Right ventricle myocardium inferior (tissue), 1 donor: ENCODE measurements at places on chromosomes 16 and 17.

DNA sequence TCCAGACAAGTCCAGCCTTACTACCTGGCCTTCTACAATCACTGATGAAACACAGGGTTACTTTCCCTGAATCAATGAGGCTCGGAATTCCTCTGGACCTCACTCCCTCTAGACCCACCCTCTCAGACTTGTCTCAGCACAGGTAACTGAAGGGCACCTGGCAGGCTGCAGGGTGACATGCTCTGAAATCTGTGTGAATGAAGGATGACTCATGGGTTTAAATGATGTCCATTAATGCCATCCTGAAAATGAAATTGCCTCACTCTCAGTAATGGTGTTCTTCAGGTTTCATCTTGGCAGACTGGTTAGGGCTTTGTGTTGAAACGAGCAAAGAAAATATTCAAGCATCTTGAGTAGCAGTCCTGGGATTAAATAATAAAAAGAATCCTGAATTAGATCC, 134.4 kb downstream of the MAF start:
- no peak for DNase-seq

DNA sequence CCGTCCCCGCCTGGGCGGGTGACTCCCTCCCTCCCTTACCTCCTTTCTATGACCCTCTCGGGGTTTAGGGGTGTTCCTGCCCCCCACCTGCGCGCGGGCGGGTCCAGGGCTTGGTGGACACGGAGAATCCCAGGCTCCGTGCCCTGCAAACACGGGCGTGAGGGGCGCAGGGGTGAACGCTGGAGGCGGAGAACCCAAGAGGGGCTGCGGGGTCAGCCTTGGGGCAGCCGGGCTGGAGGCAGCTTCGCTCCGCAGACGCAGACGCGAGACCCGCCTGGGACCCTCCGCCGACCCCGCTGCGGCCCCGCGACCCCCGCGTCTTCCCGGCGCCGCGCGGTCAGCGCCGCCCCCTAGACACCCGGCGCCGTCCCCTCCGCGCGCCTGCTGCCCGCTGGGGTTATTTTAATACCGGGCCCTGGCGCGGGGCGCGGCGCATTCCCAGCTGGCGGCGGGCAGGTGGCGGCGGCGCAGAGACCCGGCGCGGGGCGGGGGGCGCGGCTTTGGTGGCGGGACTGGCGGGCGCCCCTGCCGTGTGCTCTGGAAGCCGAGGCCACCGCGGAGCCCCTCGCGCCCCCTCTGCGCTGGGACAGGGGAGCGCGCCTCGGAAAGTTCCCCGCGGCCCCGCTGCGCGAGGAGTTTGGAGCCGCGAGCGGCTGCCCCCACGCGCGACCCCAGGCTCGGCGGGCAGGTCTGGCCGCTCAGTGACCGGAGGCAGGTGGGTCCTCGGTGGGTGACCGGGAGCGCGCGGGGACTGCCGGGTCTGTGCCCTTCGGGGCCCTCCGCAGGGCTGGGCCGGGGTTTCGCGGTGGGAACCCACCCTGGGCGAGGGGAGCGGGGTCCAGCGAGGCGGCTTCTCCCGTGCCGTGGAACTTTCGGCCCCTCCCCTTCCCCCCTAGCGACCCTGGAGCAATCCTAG, at the start of gene UTS2R:
TSS of gene UTS2R (plus strand) at position 433 of the 916 bp plus-strand sequence. CDS start 2,560 bp downstream, outside the sequence.
- DNase-seq: no peak

DNA sequence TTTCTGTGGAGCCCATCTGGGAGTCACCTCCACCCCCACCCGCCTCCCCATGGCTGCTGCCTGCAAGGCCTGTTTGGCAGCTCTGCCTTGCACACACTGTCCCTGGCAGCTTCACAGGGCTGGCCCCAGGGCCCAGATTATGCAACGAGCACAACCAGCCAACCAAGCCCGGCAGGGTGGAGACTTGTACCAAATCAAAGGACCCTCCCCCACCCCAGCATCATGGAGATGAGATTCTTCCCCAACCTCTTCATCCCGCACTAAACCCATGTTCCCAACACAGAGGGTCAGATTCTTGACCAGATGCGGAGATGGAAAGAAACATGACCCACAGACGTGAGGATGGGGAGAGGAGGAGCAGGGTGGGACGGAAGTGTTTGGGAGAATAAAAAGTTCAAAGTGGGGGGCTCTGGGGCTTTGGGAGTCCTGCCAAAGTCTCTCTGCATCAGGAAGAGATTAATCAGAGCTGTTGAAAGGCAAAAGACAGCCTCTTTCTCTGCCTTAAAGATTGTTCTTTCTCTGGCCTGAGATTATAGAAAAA, 3.8 kb downstream of the SMARCD2 start:
- DNase-seq: peak; percentile 95

DNA sequence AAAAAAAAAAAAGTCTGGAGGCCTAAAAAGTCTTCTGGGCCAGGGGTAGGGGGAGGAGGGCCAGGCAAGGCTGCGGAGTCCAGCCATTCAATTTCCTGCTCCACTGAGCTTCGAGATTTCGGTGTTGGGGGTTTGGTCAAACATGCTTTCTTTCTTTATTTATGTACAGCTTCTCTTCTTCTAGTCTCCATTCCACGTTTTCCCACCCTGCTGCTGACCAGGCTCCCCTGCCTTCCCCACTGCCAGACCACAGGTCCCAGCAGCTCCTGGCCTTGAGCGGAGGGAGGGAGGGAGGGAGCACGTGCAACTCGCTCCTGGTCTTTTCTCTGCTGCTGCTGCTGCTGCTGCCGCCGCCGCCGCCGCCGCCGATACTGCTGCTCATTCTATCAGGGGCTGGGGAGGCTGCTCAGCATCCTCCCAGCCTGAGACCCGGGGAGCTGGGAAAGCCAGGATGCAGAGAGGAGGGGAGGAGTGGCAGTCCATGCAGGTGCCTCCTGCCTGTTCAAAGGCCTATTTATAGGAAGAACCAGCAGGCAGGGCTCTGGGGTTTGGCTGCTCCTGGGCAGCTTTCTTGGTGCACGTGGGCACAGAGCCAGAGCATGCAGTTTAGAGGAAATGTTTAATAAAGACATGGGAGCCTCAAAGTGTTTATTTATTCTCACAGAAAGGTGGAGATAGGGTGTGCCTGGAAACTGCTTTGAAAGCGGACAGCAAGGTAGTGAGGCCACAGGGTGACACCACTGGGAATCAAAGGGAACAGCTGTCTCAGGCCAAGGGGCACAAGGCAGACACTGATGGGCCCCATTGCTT, 23.4 kb upstream of the ZFHX3 start:
- no peak for DNase-seq

GRCh38 chr16:66905633-66906539, 12.8 kb downstream of the CDH16 start:
- DNase-seq: peak; percentile 85

DNA sequence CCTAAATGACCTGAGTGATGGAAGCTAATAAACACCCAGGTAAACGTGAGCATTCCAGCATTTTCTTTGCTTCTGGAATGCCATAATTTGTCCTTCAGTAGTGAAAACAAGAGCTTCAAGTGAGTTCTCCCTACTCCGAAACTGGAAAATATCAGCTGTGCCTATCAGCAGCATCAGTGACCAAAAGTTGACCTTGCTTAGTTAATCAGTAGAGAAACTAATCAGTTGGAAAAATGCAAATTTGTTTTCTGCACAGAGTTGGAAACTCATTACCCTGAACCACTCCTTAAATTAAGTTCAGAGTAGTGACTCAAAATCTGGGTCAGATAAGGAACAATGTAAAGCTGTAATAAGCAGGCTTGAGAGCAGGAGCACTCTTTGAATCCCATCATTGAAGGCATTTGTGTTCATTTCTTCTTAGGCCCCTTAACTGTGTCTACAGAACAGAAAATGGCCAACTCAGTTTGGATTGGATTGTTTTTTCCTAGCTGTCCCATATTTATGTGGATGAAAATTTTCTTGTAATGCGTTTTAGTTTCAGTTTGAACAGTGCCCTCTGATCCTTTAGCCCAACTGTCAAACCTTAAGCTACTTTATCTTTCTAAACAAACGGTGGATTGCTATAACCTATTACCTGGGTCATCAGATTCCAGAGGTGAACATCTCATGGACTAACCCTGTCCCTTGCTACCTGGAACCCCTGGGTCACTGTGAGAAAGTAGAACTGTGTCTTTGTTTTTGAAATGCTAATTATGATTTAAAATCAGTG, 290.4 kb downstream of the TOX3 start:
- DNase-seq: no peak

DNA sequence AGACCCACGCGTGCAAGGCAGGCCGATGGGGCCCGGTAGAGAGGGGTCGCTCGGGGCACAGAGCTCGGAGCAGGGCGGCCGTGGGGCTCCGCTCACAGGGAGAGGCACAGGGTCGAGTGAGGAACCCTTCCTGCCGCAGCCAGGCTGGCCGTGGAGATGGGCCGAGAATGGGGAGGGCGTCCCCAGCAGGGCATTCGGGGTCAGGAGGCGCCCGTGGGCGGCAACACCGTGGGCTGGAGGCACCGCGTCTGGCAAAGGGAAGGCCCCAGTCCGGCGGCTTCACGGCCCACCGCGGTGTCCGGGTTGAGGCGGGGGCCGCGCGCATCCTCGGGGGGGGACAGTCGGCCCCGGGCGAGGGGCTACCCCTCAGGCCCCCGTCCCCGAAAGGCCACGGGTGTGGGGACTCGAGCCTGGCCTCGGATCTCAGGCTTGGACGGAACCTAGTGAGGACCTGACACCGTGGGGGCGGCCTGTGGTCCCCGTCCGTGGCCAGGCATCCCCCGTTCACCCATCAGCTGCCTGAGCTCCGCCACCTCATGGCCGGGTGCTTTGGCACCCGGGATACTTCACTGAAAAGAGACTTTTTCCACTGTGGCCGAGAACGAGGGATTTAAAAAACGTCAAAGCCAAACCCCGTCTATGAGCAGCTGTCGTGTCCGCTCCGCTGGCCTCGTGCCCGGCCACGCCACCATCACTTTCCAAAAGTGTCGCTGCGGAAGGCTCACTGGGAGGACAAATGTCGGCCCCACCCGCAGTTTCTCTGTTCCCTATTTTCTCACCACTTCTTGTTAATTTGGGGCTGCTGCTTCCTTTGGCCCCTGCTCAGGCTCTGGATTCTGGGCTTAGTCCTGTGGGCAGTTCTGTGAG, 73.6 kb downstream of the METRNL start:
- DNase-seq: peak; percentile 90

GRCh38 chr17:13784434-13785095, 182.8 kb upstream of the HS3ST3A1 start:
- DNase-seq: no peak
